ENCODE measurements at places on chromosomes 3 and 15. TPM values are rescaled to one million over a fixed set of nuclear protein-coding genes. Genes with fewer than 3 reads are reported as not detected.

DNA sequence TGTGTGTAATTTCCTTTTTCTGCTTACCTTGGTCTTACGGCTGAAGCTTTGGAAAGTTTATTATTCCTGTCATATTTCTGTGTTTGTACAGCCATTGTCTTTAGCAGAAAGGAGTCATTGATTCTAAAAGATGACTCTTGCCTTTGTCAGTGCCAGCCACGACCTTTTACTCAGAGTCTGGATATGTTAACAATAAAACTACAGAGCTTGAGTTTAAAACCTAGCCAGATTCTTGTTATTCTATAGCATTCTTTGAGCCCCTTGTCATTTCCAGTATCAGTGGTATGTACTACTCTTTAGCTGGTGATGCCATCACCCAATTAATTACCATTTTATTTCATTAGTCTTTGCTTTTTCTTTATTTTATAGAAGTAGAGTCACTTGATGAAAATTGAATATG, 142.4 kb downstream of the TCF12 start:
- no peak for ATAC-seq

DNA sequence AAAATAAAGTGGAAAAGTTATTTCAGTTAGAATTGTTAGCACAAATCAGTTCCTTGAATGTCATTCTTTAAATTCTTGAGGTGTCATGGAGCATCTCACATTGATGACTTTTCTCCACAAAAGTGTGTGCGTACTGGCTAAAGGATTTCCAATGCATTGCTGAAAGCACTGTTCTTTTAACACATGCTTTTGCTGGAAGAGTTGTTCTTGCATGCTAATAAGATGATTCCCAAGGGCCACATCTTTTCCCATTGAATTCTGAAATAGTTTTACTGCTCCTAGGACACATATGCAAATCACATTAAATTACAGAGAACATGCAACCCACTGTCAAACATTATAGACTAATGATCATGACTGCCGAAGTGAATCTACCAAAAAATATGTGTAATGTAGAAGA, 516.3 kb upstream of the CADM2 start:
- ATAC-seq: no peak

DNA sequence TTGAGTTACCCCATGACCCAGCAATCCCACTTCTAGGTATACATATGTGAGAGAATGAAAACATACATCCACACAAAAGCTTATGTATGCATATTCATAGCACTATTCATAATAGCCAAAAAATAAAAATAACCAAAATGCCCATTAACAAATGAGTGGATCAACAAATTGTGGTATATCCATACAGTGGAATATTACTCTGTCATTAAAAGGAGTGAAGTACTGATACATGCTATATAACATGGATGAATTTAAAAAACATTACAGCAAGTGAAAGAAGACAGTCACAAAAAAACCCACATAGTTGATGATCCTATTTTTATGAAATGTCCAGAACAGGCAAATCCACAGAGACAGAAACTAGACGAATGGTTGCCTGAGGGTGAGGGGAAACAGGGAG, 5.2 kb downstream of the C3orf20 start:
- ATAC-seq: no peak

DNA sequence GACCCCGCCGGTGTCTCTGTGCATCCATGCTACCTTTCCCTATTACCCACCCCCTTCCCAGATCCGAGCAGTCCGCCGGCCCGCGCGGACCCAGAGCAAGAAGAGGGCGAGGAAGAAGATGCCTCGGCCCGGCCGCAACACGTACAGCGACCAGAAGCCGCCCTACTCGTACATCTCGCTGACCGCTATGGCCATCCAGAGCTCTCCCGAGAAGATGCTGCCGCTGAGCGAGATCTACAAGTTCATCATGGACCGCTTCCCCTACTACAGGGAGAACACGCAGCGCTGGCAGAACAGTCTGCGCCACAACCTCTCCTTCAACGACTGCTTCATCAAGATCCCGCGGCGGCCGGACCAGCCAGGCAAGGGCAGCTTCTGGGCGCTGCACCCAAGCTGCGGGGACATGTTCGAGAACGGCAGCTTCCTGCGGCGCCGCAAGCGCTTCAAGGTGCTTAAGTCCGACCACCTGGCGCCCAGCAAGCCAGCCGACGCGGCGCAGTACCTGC, 788 bp downstream of the FOXB1 start:
- peak; percentile 28 for ATAC-seq

DNA sequence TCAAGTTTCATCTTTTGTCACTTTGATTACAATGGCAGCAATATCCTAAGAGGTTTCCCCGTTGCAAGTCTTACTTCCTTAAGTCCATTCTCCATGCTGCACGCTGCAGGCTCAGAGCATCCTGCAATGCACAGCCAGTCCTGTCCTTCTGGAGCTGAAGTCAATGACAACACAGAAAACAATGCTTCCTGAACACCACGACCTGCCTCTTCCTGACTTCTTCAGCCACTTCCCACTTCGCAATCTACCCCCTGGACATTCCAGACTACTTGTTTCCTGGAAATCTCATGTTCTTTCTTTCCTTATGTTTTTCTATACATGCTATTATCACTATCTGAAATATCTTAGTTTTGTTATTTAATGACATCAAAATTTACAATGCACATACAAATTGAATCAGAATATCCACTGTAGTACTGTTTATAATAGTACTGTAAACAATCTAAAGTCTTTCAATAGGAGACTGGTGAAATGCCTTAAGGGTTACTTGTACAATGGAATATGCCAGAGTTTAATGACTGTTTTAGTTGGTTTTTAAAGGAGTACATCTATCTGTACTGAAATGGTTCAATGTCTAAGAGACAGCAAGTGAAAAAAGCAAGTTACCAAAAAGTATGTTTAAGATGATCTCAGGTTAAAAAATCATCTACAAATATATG, 113.7 kb upstream of the PRTG start:
- no peak for ATAC-seq

DNA sequence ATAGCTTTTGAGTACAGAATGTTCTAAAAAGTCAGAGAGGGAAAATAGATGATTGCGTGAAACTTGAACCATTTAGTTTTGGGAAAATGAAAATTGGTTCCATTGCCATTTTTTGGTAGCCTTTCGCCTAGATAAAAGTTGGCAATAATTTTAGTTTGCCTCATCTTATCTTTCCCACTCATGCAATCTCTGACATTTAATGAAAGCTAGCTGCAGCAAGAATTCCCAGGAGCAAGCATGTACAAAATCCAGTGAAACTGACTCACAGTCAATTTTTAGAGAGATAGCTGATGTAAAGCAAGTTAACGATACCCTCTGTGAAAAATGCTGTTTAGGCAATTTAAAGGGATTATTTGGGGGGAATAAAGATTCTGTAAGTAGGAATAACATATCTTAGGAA, 797.4 kb downstream of the GRM7 start:
- no peak for ATAC-seq

GRCh38 chr15:43974852-43975251, 148.1 kb downstream of the WDR76 start:
- ATAC-seq: no peak

DNA sequence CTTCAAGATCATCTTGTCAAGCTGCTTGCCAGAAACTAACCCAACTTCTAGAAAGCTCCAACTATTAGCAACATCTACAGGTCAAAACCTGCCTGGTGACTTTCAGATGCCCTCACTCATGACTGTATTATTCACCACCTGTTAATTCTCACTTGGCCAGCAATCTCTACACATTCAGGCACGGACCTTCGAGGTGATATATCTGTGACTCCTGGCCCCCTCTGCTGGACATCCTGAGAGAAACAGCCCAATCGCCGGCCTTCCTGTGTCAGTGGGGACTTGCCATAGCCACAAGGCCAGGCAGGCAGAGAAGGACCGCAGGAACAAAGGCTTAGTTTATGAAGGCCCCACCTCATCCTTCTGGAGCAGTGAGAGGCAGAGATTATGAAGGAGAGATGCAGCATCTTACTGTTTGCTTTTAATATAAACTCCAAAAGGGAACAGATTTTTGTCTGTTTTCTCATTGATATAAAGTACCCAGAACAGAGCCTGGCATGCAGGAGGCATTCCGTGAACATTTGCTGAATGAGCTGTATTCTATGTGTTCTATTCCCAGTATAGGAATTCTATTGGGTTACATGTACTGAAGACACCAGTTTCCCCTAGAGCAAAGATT, 24.4 kb upstream of the OCA2 start:
- peak; percentile 29 for ATAC-seq

- peak; percentile 89 for ATAC-seq
Observed at GRCh38 chr3:9946112-9947024, 5.8 kb downstream of the PRRT3 start.

- no peak for ATAC-seq
Observed at GRCh38 chr3:20218215-20218614, 32.2 kb upstream of the SGO1 start.

DNA sequence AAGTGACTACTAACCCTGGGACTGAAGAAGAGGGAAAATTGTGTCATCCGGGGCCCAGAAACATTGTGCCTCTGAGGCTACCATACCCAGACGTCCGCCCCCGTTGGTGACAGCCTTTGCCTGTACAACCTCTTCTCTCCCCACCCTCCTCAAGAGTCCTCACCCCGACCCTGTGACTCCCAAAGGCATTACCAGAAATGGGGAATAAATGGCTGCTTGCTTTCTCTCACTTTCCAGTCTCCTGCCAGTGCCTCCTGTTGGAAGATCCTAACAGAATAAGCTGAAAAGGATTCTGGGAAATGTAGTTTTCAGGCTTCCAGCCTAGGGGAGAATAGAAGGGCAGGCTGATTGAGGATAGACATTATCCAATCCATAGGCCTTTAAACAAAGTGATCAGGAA, 30.8 kb upstream of the SLC25A36 start:
- ATAC-seq: no peak

Gene DZIP1L
- not detected for total RNA-seq

Gene TRH
- not detected for total RNA-seq

Gene HOMER2
- 8.7 TPM for total RNA-seq

Gene CEP19
- 3.7 TPM for total RNA-seq

Gene PLAAT1
- not detected for total RNA-seq

Gene CPEB1
- total RNA-seq: not detected

Gene SYNPR
- total RNA-seq: not detected

Gene ZNF860
- total RNA-seq: not detected

Gene VPS39
- 73.6 TPM for total RNA-seq

Gene DNAJC13
- 37.9 TPM for total RNA-seq

Gene RTP4
- total RNA-seq: 3.1 TPM

Data from activated T-helper 17 cell treated with anti-CD3 and anti-CD28 coated beads, Interleukin-2, amount 50 U/mL, for 72 hours (primary cell).